SK-N-SH treated with all-trans-retinoic acid at 6 μM for 48 hours (cell line): ENCODE measurements at places on chromosomes 16 and 17.

DNA sequence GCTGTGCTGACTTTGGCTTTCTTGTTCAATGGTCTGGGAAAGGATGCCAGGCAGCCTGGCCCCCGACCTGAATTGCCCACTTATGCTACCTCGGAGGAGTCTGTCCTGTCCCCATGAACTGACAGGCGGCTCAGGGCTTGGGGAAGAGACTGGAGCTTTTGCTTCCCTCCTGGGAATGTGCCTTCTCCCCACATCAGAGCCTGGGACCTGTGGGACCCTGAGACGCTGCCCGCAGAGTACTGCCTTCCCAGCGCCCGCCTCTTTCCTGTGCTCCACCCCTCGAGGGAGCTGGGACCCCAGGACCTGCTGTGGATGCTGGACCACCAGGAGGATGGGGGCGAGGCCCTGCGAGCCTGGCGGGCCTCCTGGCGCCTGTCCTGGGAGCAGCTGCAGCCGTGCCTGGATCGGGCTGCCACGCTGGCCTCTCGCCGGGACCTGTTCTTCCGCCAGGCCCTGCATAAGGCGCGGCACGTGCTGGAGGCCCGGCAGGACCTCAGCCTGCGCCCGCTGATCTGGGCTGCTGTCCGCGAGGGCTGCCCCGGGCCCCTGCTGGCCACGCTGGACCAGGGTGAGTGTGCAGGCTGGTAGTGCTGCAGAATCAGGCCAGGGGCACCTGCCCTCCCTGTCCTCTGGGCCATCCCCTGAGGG is 18.5 kb downstream of the FCSK start:
- no peak for ATAC-seq

- ATAC-seq: no peak
These were observed 4.3 kb upstream of the RANGRF start for GRCh38 chr17:8284126-8284525.

DNA sequence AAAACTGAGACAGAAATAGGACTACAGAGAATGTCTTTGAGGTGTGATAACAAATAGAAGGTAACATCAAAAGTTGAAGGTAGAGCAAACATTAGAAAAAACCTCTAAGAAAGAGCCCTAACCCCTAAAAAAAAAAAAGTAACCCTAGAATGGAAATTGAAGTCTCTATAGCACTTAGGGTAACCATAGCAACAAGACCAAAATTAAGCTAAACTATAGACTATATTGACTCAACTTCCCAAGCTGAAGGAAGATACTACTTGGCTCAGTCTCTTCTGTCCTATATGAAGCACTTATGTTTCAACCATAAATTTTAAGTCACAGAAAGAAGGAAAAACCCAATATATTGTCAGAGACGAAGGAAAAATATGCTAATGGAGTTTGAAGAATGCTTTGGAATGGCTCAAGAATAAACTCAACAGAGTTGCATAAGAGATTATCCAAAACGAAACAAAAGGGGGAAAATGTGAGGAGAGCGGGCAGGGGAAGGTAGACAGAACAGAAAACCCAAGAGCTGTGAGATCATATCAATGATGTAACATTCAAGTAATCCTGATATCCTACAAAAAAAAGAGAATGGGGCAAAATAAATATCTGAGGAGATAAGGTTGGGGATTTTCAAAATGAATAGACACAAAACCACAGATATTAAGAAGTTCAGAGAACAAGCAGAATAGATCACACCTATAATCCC is 88.4 kb downstream of the USP32 start:
- ATAC-seq: no peak

DNA sequence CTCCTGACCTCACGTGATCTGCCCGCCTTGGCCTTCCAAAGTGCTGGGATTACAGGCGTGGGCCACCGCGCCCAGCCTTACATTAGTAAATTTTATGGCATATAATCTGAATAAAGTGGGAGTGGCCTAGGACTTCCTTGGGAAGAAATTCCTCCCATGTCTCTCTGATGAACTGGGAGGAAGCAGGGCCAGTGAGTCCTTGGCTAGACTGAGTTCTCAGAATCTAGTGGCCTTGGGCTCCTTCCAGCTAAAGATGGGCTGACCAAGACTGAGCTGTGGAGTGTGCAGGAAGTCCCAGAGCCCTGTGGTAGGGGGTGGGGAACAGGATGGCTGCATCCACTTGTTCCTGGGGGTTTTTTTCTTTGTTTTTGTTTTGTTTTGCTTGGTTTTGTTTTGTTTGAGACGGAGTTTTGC is 10.0 kb upstream of the NAGLU start:
- ATAC-seq: peak; percentile 25; the same call in 2 of the 3 replicates

DNA sequence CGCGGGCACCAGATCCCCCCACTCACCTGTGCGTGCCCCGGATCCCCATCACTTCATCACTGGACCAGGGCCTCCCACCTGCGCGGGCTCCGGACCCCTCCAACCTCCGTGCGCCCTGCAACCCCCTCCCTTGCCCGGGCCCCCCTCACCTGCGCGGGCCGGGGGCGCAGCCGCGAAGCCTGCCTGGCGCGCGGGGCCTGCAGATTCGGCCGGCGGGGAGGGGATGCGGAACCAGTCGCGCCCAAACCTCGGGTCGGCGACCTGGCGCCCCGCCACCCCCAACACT is 202 bp downstream of the CEP131 start:
- peak; percentile 2 for ATAC-seq

DNA sequence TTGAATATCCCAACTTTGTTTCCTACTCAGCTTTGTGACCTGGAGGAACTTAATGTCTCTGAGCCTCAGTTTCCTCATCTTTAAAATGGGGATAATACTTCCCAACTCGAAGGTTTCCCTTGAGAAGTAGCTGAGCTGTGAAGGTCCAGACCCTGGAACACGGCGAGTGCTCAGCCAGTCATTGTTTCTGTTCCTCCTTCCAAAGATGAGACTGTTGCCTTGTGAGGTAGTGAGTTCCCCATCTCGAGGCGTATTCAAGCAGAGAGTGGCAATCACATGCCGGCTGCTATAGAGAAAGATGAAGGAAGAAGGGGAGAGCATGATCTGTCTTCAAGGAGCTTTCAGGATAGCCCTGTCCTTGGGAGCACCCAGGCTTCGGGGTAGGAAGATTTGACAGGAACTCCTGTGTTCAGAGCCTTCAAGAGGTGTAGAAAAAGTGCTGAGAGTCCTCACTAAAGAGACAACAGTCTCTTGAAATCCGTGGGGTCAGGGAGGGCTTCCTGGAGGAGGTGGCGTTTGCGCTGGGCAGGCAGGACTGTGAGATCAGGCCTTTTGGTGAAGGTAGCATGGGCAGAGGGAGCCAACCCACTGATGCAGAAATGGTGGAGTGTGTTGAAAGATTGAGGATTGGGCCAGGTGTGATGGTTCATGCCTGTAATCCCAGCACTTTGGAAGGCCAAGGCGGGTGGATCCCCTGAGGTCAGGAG is 27.2 kb downstream of the SPNS2 start:
- no peak for ATAC-seq

- ATAC-seq: peak; percentile 43
These were observed at the start of gene NEK8 for GRCh38 chr17:28728364-28729200. TSS of gene NEK8 (plus strand) at chr17:28728788. CDS start at chr17:28728814, 26 bp downstream.

GRCh38 chr16:84595052-84595481 is 22.8 kb downstream of the COTL1 start:
- ATAC-seq: no peak

DNA sequence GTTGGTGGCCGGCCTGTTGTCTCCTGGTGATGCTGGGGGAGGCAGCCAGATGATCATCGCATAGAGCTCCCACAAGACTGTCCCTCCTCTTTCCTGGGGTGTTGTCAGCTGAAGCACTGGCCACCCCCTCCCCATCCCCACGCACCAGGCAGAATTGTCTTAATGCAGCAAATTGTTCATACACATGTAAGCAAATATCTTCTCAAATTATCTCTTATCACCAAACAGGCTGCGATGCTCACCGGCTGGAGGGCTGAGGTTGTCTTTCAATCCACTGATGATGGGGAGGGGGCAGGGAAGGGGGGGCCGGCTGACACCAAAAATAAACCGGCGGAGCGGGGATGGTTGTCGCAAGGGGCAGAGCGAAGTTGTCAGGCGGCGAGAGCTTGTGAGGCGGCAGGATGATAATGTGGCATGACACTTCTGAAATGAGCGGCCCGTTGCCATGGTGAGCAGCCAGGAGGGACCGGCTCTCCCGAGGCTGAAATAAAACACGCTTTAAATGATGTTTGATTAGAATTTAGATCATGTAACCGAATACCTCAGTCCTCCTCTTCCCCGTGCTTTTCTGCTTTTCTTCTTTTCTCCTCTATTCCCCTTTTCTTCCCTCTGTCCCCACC is 59.8 kb downstream of the MRM1 start:
- ATAC-seq: no peak

DNA sequence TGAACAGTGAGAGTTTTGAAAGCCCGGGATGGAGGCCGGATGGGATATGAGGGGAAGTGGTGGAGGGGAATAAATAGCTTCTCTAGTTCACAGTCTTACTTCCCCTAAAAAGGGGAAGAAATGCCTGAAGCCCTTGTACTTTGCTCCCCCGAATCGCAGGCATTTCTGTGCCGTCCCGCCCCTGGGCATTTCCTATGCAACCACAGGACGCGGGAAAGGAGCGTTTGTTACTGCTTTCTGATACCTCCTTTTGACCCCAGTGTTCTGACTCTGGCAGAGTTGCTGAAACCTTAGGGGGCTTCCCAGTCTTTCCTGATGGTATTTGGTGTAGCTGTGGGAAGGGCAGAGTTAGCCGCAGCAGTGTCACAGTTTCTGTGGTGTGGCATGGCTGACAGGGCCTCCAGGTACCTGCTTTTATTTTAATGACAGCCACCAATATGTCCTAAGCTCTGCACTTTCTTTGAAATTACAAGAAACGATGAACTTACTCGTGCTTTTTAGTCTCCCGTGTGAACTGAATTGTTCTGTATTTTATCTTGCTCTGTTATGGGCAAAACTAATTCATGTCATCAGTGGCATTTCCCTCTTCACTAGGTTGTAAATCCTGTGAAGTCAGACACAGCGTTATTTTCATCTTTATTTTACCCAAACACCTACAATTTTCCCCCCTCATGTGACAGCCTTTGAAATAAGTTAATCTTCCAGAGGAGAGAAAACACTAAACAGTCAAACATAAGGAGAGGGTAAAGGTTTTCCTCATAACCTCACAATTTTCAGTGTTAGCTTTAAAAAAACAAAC is 27.1 kb downstream of the USP10 start:
- no peak for ATAC-seq

DNA sequence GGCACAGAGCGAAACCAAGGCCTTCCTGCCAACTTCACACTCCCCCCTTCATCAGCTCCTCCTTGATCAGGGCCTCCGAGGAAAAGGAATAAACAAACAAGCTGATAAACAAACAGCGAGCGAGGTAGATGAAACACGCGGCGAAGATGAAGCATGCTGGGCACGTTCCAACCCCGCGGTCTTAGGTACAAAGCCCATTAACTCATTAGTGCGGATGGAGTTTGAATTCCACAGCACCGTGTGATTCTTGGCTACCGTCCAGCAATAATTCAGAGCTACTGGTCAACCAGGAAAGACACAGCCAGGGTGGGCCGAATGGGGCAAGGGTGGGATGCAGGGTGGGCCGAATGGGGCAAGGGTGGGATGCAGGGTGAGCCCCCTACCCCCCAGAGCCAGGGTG is 67.3 kb downstream of the RBFOX3 start:
- ATAC-seq: no peak

GRCh38 chr16:80607204-80607603 is 66.4 kb downstream of the DYNLRB2 start:
- no peak for ATAC-seq

DNA sequence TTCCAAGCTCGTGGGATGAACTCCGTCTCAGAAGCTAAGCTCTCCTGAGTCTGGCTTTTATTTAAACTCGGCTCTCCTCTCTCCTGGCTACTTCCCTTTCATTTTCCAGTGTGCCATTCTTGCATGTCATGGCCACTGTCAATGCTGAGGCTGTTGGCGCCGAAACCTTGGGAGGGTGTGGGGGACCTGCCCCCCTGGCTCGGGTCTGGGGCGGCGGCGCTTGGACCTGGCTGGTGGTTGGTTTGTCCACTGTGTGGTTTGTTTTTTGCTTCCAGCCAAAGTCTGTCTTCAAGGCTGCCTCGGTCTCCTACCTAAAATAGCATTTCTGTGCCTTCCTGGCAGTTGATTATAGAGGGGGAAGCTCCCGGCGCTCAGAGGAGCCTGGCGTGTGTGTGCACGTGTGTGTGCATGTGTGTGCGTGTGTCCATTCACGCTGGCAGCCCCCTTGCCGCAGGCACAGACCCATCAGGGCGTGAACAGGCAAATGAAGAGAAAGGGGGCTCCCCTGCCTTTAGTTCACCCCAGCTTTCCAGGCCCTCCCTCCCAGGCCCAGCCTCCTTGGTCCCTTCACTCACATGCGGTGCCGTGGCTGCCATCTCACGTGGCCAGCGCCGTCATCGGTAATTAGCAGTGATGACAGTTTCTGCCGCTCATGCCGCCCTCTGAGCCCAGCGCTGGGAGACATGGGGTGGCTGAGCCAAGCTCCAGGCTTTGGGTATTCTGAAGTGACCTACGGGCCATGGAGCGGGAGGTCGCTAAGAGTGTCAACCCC is 179.9 kb downstream of the SEC14L1 start:
- ATAC-seq: no peak

- ATAC-seq: no peak
These were observed 63.9 kb upstream of the MAF start for GRCh38 chr16:79664407-79664806.

- ATAC-seq: peak; percentile 67
These were observed 30.0 kb downstream of the TBC1D16 start for GRCh38 chr17:80005360-80006338.

DNA sequence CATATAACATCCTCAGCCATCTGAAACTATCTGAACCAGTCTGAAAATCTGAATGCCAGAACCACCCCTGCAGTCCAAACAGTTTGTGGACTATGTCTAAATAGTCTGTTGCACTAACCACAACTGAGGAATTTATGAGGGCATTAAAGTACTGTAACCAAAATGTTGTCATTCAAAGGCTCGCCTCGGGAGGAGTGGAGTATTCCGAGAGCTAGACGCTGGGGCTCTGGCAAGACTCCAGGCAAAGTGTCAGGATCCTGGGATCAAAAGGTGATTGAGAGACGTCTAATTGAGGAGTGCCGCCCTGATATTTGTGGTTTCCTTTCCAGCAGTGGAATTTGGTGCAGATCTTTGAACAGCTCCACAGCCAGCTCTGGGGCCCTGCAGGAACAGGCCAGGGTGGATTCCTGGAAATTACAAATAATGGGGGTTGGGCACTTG is 142.9 kb upstream of the MYOCD start:
- ATAC-seq: no peak

DNA sequence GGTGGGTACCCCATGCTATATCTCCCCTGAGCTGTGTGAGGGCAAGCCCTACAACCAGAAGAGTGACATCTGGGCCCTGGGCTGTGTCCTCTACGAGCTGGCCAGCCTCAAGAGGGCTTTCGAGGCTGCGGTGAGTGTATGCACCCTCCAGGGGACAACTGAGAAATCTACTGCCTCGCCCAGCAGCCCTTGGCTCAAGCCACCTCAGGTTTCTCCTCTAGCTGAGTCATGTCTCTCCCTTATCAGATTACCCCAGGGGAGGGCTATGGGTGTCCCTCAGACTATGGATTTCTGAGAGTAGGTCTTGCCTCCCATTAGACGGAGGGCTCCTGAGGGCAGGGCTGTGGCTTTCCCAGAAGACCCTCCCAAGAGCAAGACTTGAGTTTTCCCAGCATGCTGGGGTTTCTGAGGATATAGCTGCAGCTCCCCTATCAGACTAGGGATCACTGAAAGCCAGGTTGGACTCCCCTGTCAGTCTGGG is 6.7 kb downstream of the NEK8 start:
- ATAC-seq: peak; percentile 56; the same call in 1 of the 3 replicates
